ENCODE measurements at places on chromosomes 12 and 14. TPM values are rescaled to one million over a fixed set of nuclear protein-coding genes. Genes with fewer than 3 reads are reported as not detected.

The DNAH10 gene
- 0.60 TPM for total RNA-seq

The NRXN3 gene
- 4.3 TPM for total RNA-seq

The DTX1 gene
- 1.0 TPM for total RNA-seq

The ABCC9 gene
- total RNA-seq: 10.0 TPM

The IFT81 gene
- 14.6 TPM for total RNA-seq

The YEATS4 gene
- 58.2 TPM for total RNA-seq

- H3K27ac ChIP-seq: no peak overlapping the region
- no peaks in the 10 kb centered on the region for H3K36me3 ChIP-seq
- H3K27me3 ChIP-seq: no peaks in the 10 kb centered on the region
- H3K4me1 ChIP-seq: no peaks in the 10 kb centered on the region
Measured at GRCh38 chr14:100874051-100874410, 29.5 kb downstream of the RTL1 start.

DNA sequence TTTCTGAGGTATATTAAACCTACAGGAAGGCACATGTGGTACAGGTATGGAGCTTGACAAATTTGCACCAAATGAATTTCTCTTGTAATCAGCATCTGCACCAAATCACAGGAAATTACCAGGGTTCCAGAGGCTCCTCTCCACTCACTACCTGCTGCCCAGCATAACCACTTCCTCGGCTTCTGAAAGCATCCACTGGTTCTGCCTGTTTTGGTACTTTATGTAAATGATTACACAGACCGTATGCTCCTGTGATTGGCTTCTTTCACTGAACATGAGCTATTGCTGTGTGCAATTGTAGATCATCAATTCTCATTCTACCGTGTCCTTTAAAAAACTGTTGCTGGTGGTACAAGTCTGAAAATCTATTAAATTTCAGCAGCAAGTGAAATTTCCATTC is 522.1 kb downstream of the TMEM132D start:
- H3K4me1 ChIP-seq: no peaks in the 10 kb centered on the region
- DNase-seq: no peak
- H3K36me3 ChIP-seq: no peaks in the 10 kb centered on the region
- no peaks in the 10 kb centered on the region for H3K27me3 ChIP-seq

DNA sequence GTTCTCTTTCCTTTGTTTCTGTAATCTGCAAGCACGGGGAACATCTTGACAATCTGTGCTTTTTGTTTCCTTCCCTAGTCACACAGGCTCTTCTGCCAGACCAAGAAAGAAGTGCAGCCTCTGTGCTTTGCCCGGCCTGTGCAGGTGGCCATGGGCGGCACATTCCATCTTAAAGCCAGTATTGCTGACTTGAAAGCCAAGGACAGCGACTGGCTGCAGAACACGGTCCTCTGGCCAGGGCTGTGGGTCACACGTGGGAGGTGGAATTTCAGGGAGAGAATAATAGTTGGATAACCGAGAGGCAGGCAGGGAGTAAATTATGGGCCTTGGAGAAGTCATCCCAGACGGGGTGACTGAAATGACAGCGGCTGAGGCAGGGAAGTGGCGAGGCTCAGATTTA is 24.8 kb downstream of the FNTB start:
- no peak overlapping the region for H3K4me3 ChIP-seq
- H3K4me1 ChIP-seq: no peaks in the 10 kb centered on the region
- no peaks in the 10 kb centered on the region for H3K36me3 ChIP-seq
- H3K27ac ChIP-seq: no peak overlapping the region

- no peaks in the 10 kb centered on the region for H3K36me3 ChIP-seq
- H3K4me3 ChIP-seq: no peak overlapping the region
- H3K27me3 ChIP-seq: no peaks in the 10 kb centered on the region
- H3K27ac ChIP-seq: peak overlapping the region; percentile 4
Measured at GRCh38 chr14:70754991-70755390, 54.3 kb downstream of the MAP3K9 start.

GRCh38 chr12:67645601-67646000 is 2.9 kb upstream of the DYRK2 start:
- H3K27ac ChIP-seq: peak overlapping the region; percentile 54
- H3K36me3 ChIP-seq: no peaks in the 10 kb centered on the region
- H3K4me1 ChIP-seq: no peaks in the 10 kb centered on the region
- peak; percentile 15 for DNase-seq
- H3K4me3 ChIP-seq: no peak overlapping the region

GRCh38 chr14:101122237-101123141 is 219.0 kb upstream of the RTL1 start:
- H3K4me3 ChIP-seq: no peak overlapping the region
- H3K27me3 ChIP-seq: no peaks in the 10 kb centered on the region

GRCh38 chr14:63908667-63909264 is 56.0 kb downstream of the SYNE2 start:
- H3K36me3 ChIP-seq: no peaks in the 10 kb centered on the region
- H3K4me1 ChIP-seq: peaks cover 8% of the 10 kb centered on the region
- H3K27me3 ChIP-seq: no peaks in the 10 kb centered on the region
- H3K4me3 ChIP-seq: no peak overlapping the region

DNA sequence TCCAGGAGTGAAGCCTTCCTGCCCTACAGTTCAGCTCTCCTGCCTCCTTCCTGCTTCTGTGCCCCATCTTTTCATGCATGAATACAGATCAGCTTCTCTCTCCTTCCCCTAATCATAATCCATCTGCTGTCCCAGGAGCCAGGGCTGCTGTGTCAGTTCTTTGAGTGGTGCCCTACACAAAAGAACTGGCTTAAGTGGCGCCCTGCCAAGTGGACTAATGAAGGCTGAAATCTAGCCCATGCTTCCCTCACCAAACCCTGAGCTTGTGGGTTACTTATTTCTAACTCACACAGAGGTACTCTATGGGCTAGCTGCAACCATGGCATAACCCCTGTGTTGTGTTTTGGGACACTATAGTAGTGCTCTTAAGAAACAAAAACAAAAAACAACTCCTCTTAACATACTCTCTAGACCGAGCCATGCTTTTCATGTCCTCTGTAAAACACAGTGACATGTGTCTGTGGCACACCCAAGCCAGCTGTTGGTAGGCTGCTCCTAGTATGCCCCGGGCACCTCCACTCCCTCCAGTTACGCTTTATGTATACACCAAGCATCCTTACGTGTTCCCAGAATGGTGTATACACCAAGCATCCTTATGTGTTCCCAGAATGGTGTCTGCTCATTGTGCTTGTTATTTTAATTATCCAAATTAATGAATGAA is 19.3 kb upstream of the ETV6 start:
- DNase-seq: no peak
- H3K36me3 ChIP-seq: no peaks in the 10 kb centered on the region
- H3K27ac ChIP-seq: no peak overlapping the region
- H3K4me1 ChIP-seq: no peaks in the 10 kb centered on the region
- H3K4me3 ChIP-seq: no peak overlapping the region
- H3K27me3 ChIP-seq: no peaks in the 10 kb centered on the region

DNA sequence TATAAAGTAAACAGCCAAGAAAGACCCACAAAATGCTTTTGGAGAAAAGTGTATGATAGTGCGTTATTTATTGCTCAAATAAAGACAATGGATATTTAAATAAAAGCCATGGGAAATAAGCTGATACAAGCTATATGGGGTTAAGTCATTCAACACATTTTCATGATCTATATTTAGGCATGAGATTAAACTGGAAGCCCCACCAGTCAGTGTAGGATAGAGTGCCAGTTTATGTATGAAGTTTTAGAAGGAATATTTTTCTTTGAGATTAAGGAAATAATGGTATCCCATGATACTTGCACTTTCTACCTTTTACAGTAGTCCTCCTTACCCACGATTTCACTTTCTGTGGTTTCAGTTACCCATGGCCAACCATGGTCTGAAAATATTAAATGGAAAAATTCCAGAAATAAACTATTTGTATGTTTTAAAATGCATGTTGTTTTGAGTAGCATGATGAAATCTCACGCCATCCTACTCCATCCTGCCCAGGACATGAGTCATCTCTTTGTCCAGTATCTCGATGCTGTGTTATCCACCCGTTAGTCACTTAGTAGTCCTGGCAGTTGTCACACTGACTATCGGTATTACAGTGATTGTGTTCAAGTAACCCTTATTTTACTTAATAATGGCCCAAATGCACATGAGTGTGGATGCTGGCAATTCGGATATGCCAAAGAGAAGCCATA is 22.3 kb downstream of the SYT1 start:
- H3K4me3 ChIP-seq: no peak overlapping the region
- H3K27ac ChIP-seq: no peak overlapping the region
- H3K4me1 ChIP-seq: no peaks in the 10 kb centered on the region
- H3K36me3 ChIP-seq: no peaks in the 10 kb centered on the region

DNA sequence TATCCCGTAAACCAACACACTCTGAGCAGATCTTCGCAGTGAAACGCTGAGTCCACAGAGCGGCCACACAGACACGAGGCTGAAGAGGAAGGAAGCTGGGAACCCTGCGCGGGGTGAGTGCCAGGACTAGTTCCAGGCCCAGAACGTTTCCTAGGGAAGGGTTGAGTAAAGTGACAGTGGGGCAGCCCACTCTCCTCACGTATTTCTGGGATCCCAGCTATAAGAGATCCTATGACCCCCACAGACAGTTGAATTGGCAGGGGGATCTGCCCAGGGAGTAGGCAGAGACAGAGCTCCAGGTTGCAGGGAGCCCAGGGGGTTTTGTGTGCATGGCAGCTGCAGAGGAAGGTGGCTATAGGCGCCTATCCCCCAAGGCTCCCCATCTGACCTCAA is 51.1 kb downstream of the GTF2A1 start:
- no peaks in the 10 kb centered on the region for H3K36me3 ChIP-seq
- H3K4me1 ChIP-seq: peaks cover 6% of the 10 kb centered on the region
- peak overlapping the region; percentile 95 for H3K27ac ChIP-seq
- peak; percentile 21 for DNase-seq
- H3K27me3 ChIP-seq: no peaks in the 10 kb centered on the region

DNA sequence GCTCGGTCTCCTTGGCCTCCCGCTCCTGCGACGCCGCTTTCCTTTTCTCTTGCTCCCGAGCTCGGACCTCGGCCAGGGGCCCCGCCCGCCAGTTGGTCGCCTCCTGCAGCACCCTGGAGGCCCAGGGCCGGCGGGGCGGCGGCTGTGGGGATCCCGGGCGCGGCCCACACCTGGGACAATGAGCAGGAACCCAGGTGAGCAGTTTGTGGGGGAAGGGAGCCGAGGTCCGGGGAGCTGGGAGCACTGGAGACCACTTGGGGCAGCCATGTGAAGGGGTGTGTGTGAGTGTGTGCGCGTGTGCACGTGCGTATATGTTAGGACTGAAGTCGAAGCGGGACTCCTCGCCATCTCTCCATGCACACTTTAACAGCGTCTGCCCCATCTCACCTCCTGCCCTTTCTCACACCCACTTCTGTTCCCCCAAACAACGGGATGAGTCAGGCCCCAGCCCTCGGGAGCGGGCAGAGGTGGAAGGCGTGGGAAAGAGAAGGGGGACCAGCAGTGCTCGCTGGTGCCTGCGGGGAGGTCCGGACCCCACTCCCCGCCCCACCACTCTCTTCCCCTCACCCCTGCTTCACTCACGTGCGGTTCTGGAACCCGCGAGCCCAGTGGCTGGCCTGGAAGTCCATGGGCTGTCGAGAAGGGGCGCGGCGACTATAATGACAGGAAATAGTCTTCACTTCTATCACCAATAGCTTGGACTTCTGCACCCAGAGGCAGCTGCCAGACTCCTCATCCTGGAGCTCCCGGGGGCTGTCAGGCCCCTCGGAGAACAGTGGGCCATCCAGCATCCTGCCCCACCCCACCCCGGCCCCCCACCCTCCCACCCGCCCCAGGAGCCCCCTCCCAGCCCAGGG is 450 bp downstream of the DDN start:
- peak overlapping the region; percentile 33 for H3K4me3 ChIP-seq
- H3K27ac ChIP-seq: no peak overlapping the region
- H3K27me3 ChIP-seq: peaks cover 51% of the 10 kb centered on the region
- DNase-seq: peak; percentile 46
- H3K4me1 ChIP-seq: peaks cover 19% of the 10 kb centered on the region
- H3K36me3 ChIP-seq: no peaks in the 10 kb centered on the region

- peaks cover 6% of the 10 kb centered on the region for H3K4me1 ChIP-seq
- peak; percentile 70 for DNase-seq
- H3K27me3 ChIP-seq: no peaks in the 10 kb centered on the region
- H3K36me3 ChIP-seq: no peaks in the 10 kb centered on the region
- no peak overlapping the region for H3K4me3 ChIP-seq
Measured at GRCh38 chr14:63388766-63389431, 70.2 kb upstream of the GPHB5 start.

DNA sequence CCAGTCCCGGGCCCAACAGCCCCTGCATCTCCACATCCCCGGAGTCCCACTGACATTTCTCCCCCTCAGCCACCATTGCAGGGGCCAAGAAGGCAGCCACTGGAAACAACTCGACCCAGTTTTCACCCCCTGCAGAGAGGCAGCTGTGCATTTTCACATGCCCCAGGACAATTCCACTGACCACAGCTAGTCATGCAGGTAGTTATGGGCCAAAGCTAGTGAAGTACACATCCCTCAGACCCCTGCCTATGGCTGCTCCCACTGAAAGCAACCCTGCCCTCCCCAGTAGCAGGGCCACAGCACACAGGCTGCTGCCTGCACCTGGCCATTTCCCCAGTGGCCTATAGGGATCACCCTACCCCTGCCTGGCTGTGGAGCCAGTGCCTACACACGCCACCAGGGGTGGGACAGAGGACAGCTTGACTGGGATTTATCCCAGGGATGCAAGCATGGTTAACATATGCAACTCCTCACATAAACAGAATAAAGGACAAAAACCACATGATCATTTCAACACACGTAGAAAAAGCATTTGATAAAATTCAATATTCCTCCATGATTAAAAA is 154.0 kb downstream of the NDUFA12 start:
- H3K4me1 ChIP-seq: no peaks in the 10 kb centered on the region
- H3K4me3 ChIP-seq: no peak overlapping the region
- no peak overlapping the region for H3K27ac ChIP-seq
- no peaks in the 10 kb centered on the region for H3K27me3 ChIP-seq
- H3K36me3 ChIP-seq: no peaks in the 10 kb centered on the region

DNA sequence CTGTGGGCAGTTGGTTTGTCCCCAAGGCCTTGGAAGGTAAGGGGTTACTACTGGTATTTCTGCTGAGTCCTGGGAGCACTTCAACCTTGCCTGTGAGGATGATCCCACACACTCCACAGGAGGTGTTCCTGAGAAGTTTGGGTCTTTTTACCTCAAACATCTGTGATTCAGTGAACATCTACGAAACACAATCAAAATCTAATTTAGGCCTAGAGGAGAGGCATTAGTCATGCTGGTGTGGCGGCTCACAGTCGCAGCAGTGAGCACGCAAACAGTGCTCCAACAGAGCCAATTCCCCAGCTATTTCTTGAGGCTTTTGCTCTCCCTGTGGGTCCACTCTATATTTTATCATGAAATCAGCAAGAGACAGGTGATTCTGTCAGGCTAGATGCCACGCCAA is 107.6 kb downstream of the APAF1 start:
- no peaks in the 10 kb centered on the region for H3K4me1 ChIP-seq
- H3K27ac ChIP-seq: no peak overlapping the region
- no peak overlapping the region for H3K4me3 ChIP-seq
- H3K36me3 ChIP-seq: no peaks in the 10 kb centered on the region
- DNase-seq: no peak
